Natural killer cell treated with Interleukin-12 subunit alpha and Interleukin-12 subunit beta and Interleukin-15 and Interleukin-18, amount 100 ng/mL, for 72 hours (primary cell): ENCODE measurements at places on chromosomes 16 and 17. TPM values are rescaled to one million over a fixed set of nuclear protein-coding genes. Genes with fewer than 3 reads are reported as not detected.

- H3K4me3 ChIP-seq, result no peak overlapping the region
- no peaks in the 10 kb centered on the region for H3K36me3 ChIP-seq
- no peaks in the 10 kb centered on the region for H3K27me3 ChIP-seq
- peak; percentile 56 for DNase-seq
Observed at GRCh38 chr16:57500578-57501111, 14.4 kb upstream of the DOK4 start.

- peak; percentile 100 for DNase-seq
- peak overlapping the region; percentile 98 for H3K27ac ChIP-seq
- H3K4me3 ChIP-seq, result peak overlapping the region; percentile 84
- H3K27me3 ChIP-seq, result no peaks in the 10 kb centered on the region
- H3K4me1 ChIP-seq, result peaks cover 22% of the 10 kb centered on the region
Observed at GRCh38 chr17:76671123-76671911, 27.8 kb upstream of the ST6GALNAC1 start.

DNA sequence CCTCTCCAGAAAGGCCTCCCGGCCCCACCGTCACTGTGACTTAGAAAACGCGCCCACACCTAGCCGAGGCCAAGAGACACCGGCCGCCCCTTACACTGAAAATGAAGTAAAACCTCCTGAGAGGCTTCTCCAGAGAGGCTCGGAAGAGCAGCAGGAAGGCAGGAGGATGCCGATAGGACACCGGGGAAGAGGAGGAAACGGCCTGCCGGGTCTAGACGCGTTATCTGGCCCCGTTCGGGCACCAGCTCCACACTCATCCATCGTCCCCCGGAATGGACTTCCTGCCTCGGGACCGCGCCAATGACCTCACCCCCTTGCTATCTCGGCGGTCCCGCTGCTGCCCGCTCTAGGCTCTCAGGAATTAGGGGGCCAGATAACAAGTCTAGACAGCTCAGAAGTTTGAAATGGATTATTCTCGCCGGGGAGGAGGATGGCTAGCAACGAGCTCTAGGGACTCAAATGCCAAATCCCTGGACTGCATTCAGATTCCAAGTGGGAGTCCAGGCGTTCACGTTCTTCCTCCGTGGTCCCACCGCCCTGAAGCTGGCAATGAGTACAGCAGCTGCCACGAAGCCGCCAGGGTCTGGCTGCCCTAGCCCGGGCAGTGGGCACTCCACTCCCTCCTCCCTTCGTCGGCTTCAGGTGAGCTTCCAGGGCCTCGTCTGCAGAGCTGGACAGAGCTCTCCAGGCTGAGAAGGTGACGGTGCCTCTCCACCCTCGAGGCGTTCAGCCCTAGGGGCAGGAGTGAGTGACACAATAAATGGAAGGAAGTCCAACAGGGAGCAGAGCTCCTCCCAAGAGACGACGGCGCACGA, 350.9 kb downstream of the FOXL1 start:
- no peaks in the 10 kb centered on the region for H3K36me3 ChIP-seq
- no peak overlapping the region for H3K4me3 ChIP-seq
- H3K4me1 ChIP-seq, result no peaks in the 10 kb centered on the region
- no peak overlapping the region for H3K27ac ChIP-seq
- DNase-seq, result no peak

- no peak overlapping the region for H3K4me3 ChIP-seq
- no peaks in the 10 kb centered on the region for H3K27me3 ChIP-seq
- DNase-seq, result no peak
- no peak overlapping the region for H3K27ac ChIP-seq
Observed at GRCh38 chr16:84928679-84929420, 82.5 kb downstream of the ZDHHC7 start.

GRCh38 chr16:89121691-89122321, 28.2 kb downstream of the ACSF3 start:
- no peak overlapping the region for H3K4me3 ChIP-seq
- DNase-seq, result peak; percentile 39
- no peak overlapping the region for H3K27ac ChIP-seq
- no peaks in the 10 kb centered on the region for H3K27me3 ChIP-seq
- H3K36me3 ChIP-seq, result no peaks in the 10 kb centered on the region
- H3K4me1 ChIP-seq, result no peaks in the 10 kb centered on the region

The NACA2 gene
- total RNA-seq, result not detected

The PPL gene
- not detected for total RNA-seq

DNA sequence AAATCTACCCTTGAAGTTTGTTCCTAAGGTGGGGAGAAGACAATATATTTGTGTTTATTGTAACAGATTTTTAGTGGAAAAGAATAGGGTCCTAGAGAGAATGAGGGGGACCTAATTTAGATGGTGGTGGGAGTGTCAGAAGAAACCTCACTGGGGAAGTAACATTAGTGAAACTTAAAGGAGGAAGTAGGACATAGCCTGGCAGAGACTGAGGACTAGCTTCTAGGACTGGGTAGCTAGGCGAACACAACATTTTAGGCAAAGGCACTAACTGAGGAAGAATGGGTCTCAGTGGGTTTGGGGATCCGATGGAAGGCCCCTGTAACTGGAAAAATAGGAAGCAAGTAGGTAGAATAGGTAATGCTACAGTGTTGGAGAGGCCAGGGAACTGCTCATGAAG, 4.2 kb upstream of the ARL2BP start:
- no peak for DNase-seq
- H3K4me1 ChIP-seq, result peaks cover 45% of the 10 kb centered on the region
- no peaks in the 10 kb centered on the region for H3K27me3 ChIP-seq
- peaks cover 19% of the 10 kb centered on the region for H3K36me3 ChIP-seq

The CACNG5 gene
- total RNA-seq, result not detected

The KRTAP9-4 gene
- not detected for total RNA-seq

GRCh38 chr16:10625595-10626357, 45.4 kb upstream of the EMP2 start:
- H3K36me3 ChIP-seq, result no peaks in the 10 kb centered on the region
- no peak overlapping the region for H3K27ac ChIP-seq
- H3K4me1 ChIP-seq, result no peaks in the 10 kb centered on the region
- H3K27me3 ChIP-seq, result no peaks in the 10 kb centered on the region

- H3K27ac ChIP-seq, result no peak overlapping the region
- H3K4me3 ChIP-seq, result no peak overlapping the region
- no peaks in the 10 kb centered on the region for H3K4me1 ChIP-seq
Observed at GRCh38 chr16:72970656-72971055, 77.3 kb downstream of the ZFHX3 start.

The ITGAD gene
- not detected for total RNA-seq

DNA sequence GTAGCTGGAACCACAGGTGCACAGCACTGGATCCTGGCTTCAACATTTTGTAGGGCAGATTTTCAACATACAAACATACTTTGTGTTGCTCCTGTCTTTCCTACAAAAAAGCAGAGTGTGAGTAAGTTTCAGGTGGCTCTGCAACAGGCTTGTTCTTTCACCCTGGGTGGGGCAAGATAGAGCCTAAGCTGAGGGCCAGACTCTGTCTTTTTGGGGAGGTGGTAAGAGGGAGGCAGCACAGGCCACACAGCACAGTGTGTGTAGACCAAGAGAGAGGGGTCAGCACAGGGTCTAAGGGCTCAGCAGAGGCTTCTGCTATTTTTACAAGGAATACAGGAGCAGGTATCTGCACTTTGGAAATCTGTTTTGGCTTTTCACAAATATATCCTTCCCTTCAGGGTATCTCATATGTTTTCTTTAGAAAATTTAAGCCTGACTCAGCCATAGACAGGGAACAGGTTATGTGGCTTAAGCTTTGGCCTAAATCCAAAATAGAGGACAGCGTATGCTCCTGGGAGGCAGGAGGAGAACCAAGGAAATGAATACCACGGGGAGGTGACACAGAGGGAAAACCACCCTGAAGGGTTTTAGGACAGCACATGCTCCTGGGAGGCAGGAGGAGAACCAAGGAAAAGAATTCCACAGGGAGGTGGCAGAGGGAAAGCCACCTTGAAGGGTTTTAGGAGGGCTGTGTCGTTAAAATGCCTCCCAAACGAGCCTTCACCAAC, 21.6 kb downstream of the EMC8 start:
- peaks cover 8% of the 10 kb centered on the region for H3K36me3 ChIP-seq
- H3K27me3 ChIP-seq, result no peaks in the 10 kb centered on the region
- H3K4me1 ChIP-seq, result peaks cover 15% of the 10 kb centered on the region

The ANKFY1 gene
- 67.6 TPM for total RNA-seq

DNA sequence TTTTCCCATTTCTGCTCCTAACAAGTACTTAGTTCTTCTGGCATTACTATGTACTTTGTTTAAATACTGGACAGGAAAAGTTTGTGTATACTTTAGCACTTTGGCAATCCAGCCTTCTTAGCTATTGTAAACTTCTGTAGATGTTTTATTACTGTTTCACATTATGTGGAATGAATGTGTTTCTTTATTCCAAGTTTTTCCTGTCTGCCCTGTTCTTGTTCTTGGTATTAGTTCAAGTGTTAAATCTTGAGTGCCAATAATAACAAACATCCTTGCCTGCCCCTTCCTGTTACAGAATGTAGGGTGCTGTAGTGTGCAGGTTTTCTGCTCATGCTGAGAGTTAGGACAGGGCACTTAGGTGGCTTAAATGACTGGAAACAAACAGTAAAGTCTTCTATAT, 7.3 kb upstream of the CAPNS2 start:
- DNase-seq, result no peak
- H3K4me3 ChIP-seq, result no peak overlapping the region
- no peaks in the 10 kb centered on the region for H3K4me1 ChIP-seq
- H3K27ac ChIP-seq, result no peak overlapping the region
- peaks cover 41% of the 10 kb centered on the region for H3K27me3 ChIP-seq

GRCh38 chr16:10386517-10387100, 748 bp downstream of the ATF7IP2 start:
- no peak for DNase-seq
- peaks cover 14% of the 10 kb centered on the region for H3K36me3 ChIP-seq
- H3K4me3 ChIP-seq, result peak overlapping the region; percentile 90

DNA sequence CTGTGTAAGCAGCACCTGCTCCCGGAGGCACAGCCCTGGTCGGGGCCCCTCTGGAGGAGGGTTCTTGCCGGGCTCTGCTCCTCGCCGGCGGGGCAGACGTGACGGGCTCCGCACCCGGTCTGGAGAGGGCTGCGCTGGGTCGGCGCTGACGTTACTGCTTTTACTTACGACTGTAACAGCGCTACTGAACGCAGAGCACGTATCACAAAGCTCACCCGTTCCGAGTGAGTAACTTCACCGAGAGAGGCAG, 1.3 kb upstream of the RAB40C start:
- peak overlapping the region; percentile 96 for H3K27ac ChIP-seq
- H3K4me3 ChIP-seq, result peak overlapping the region; percentile 96
- no peaks in the 10 kb centered on the region for H3K36me3 ChIP-seq
- H3K4me1 ChIP-seq, result peaks cover 29% of the 10 kb centered on the region

DNA sequence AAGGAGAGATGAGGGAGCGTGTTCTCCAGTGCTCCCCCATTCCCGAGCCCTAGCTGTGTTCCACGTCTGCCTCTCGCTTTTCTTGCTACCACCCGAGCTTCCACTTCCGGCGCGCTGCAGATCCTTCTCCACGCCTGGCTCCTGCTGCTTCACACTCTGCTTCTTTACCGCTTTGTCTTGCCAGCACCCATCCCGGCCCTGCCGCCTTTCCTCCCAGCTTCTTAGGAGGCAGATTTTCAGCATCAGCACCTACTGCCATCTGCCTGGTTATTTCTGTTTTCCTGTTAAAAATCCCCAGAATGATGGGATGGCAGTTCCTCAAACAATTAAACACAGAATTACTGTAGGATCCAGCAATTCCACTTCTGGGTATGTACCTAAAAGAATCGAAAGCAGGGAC, 64.7 kb downstream of the ELAC2 start:
- no peak overlapping the region for H3K4me3 ChIP-seq
- no peaks in the 10 kb centered on the region for H3K36me3 ChIP-seq

The FBXL16 gene
- total RNA-seq, result not detected

The NT5M gene
- total RNA-seq, result 2.0 TPM

DNA sequence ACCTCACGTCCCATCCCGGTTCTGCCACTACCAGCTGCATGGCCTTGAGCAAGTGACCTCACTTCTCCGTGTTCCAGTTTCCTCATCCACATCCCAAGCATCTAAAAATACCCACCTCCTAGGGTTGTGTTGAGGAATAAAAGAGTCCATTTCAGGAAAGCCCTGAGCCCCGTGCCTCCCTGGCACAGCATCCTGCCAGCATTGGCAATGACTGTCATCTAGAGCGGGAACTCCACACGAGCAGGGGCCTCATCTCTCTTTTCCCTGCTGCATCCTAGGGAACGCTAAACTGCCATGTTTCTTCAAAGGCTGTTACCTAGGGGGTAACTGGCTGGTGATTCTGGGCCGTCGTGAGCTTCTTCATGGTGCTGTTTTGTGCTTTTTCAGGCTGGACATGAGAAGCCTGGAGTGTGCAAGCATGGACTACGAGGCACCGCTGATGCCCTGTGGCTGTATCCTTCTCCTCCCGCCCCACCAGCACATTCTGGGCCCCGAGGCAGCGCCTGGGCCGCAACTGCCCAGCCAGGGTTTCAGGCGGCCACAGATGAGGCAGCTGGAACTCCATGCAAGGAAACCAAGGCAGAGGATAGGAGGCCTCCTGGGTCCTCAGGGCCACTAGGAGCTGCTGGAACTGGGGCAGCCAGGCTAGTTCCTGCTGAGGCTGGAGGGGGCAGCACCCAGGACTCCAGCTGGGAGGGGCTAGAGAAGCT, 221.4 kb downstream of the KATNIP start:
- no peaks in the 10 kb centered on the region for H3K27me3 ChIP-seq
- H3K4me1 ChIP-seq, result no peaks in the 10 kb centered on the region
- H3K4me3 ChIP-seq, result no peak overlapping the region
- no peak overlapping the region for H3K27ac ChIP-seq
- H3K36me3 ChIP-seq, result no peaks in the 10 kb centered on the region
- DNase-seq, result peak; percentile 31

The KRT13 gene
- not detected for total RNA-seq

- H3K36me3 ChIP-seq, result no peaks in the 10 kb centered on the region
- no peak for DNase-seq
- peaks cover 25% of the 10 kb centered on the region for H3K4me1 ChIP-seq
- H3K4me3 ChIP-seq, result peak overlapping the region; percentile 86
- H3K27me3 ChIP-seq, result peaks cover 5% of the 10 kb centered on the region
- H3K27ac ChIP-seq, result peak overlapping the region; percentile 63
Observed at GRCh38 chr17:7046127-7046724, 2.3 kb upstream of the SLC16A11 start.

The ECI1 gene
- 51.1 TPM for total RNA-seq

DNA sequence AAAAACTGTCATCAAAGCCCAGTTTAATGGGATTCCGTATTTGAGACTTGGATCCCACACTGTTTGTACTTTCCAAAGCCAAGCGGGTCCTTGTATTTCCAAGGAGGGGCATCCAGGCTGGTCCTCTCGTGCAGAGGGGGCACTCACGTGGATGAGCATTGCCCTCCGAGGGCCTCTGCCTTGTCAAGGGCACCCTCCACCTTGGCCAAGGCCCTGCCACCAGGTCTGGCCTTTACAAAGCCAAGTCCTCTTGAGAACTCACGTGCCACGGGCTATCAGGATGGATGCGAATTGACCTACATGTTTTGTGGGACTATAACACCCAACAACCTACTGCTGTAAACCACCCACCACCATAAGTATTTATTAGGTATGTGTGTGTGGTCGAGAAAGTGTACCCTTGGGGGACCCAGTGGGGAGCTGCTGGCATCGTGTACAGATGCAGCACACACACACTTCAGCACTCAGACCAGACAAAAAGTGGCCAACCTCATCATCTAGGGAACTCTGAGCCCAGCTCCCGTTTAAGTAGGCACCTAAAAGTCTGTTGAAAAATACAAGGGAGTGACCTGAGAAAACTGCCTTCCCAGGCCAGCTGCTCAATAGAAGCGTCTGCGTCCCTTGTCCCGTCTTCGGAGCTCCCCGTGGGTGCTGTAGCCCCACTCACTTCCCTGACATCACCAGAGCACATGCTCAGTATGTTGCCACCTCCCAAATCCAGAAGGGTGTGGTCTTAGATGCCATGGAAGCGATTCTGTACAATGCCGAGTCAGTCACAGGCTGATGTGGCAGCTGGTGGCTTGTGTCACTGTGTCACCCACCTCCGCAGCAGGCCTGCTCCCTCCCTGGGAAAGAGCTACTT, 12.9 kb downstream of the MAP1LC3B start:
- peaks cover 7% of the 10 kb centered on the region for H3K4me1 ChIP-seq
- H3K36me3 ChIP-seq, result peaks cover 11% of the 10 kb centered on the region
- H3K4me3 ChIP-seq, result no peak overlapping the region
- no peaks in the 10 kb centered on the region for H3K27me3 ChIP-seq
- H3K27ac ChIP-seq, result no peak overlapping the region

The EPN3 gene
- not detected for total RNA-seq
